Activated gamma-delta T cell (primary cell): ENCODE measurements at places on chromosomes 1 and 21.
A peak's percentile ranks its signal among the peaks of the same experiment; 100 is the strongest.

DNA sequence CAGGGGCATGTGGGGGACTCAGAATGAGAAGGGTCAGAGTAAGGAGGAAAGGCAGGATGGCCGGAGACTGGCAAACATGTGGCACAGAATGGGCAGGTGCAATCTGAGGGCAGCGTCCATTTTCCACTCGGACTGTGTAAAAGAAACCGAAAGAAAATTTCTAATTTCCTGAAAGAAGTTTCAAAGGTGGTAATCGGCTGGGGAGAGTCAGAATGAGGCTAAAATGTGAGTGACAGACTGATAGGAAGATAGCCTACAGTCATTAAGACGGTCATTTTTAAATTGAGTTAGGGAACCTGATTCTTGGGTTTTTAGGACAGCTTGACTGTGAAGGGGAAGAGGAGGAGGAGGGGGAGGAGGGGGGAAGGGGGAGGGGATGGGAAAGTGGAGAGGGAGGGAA lies 23.6 kb downstream of the COA6 start:
- DNase-seq: no peak

DNA sequence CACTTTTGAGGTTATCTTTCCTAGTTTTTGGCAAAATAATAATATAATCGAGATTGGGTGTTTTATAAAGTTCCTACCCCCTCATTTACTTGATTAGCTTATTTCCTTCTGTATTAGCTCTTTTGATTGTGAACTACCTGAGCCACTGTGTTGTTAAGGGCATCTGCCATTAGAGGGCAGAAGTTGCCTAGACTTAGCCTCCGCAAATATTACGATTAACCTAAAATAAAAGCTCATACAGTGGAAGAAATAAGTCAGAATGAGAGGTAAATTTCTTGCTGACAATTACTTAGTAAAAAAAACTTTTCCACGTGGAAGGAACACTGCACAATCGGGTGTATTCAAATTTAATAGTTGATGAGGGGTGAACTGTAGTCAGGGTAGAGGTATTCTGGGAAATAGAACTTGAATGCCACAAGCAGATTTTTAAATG lies 2.3 kb downstream of the H3-3A start:
- no peak for DNase-seq

- no peak for DNase-seq
These were observed 16.5 kb upstream of the LHX4 start for GRCh38 chr1:180213401-180214170.

- peak; percentile 28 for DNase-seq
These were observed 574 bp downstream of the ITPKB start for GRCh38 chr1:226738421-226738994.

DNA sequence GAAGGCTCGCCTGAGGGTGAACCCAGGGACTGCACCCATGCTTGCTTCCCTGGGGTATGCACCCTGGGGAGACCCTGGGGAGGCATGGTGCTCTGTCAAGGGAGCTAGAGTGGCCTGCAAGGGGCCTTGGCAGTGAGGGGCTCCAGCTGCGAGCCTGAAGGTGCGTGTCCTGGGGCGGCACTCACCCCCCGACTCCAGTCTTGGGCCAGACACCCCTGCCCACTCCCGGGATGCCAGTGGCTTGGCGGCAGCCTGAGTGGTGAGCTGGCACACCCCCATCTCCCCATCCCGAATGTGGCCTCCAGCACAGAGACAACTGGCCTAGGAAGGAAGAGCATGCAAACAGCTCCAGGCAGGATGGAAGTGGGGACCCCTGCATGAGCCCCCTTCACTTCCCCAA lies 2.6 kb downstream of the SUMO3 start:
- DNase-seq: no peak

- DNase-seq: no peak
These were observed 78.7 kb downstream of the SIK1 start for GRCh38 chr21:43348170-43348766.

DNA sequence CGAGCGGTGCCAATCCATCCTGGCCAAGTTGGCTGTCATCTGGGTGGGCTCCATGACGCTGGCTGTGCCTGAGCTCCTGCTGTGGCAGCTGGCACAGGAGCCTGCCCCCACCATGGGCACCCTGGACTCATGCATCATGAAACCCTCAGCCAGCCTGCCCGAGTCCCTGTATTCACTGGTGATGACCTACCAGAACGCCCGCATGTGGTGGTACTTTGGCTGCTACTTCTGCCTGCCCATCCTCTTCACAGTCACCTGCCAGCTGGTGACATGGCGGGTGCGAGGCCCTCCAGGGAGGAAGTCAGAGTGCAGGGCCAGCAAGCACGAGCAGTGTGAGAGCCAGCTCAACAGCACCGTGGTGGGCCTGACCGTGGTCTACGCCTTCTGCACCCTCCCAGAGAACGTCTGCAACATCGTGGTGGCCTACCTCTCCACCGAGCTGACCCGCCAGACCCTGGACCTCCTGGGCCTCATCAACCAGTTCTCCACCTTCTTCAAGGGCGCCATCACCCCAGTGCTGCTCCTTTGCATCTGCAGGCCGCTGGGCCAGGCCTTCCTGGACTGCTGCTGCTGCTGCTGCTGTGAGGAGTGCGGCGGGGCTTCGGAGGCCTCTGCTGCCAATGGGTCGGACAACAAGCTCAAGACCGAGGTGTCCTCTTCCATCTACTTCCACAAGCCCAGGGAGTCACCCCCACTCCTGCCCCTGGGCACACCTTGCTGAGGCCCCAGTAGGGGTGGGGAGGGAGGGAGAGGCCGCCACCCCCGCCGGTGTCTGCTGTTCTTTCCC lies 5.3 kb downstream of the GPR37L1 start:
- DNase-seq: no peak

GRCh38 chr1:39638965-39639304 lies 508 bp downstream of the HEYL start:
- no peak for DNase-seq

GRCh38 chr1:67942274-67942673 lies 108.2 kb downstream of the DIRAS3 start:
- no peak for DNase-seq

- no peak for DNase-seq
These were observed at the start of gene ACOT11 for GRCh38 chr1:54547601-54548388. Gene ACOT11 (plus strand): TSS chr1:54548228. CDS start chr1:54548310, 82 bp downstream.

GRCh38 chr1:92877081-92877711 lies 45.4 kb downstream of the RPL5 start:
- DNase-seq: no peak

GRCh38 chr21:33811167-33812010 lies 104.2 kb downstream of the ATP5PO start:
- DNase-seq: no peak

DNA sequence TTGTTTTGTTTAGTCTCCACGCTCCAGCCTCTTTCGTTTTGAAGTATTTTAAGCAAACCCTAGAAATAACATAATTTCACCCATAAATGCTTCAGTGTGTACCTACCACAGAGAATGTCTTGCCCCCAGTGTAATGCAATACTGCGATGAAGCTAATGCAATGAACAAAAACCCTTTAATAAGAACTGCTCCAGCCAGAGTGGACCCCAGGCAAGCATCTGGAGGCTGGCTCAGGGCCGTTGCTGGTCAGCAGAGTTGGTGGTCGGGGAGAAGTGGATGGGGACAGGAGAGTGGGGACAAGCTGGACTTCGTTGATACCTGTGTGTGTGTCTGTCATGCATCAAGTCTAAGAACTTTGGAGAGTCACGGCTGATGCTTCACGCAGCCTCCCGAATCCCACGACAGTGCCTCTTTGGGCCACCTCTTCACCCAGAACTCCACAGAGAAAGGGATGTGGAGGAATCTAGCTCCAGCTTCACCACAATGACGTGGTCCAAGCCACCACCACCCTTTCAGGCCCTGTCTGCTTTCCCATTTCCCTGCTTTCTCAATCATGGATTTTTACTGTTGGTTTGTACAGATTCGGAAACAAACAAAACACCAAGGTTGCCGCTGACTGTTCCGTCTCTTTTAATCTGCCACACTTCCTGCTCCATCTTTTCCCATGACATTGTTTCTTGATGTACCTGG lies 108.6 kb upstream of the ERRFI1 start:
- DNase-seq: no peak

- no peak for DNase-seq
These were observed 30.7 kb downstream of the VASH2 start for GRCh38 chr1:212981025-212981495.

- no peak for DNase-seq
These were observed 10.5 kb upstream of the UCK2 start for GRCh38 chr1:165816826-165817497.

- DNase-seq: no peak
These were observed 3.5 kb upstream of the TSPAN1 start for GRCh38 chr1:46171351-46171750.

DNA sequence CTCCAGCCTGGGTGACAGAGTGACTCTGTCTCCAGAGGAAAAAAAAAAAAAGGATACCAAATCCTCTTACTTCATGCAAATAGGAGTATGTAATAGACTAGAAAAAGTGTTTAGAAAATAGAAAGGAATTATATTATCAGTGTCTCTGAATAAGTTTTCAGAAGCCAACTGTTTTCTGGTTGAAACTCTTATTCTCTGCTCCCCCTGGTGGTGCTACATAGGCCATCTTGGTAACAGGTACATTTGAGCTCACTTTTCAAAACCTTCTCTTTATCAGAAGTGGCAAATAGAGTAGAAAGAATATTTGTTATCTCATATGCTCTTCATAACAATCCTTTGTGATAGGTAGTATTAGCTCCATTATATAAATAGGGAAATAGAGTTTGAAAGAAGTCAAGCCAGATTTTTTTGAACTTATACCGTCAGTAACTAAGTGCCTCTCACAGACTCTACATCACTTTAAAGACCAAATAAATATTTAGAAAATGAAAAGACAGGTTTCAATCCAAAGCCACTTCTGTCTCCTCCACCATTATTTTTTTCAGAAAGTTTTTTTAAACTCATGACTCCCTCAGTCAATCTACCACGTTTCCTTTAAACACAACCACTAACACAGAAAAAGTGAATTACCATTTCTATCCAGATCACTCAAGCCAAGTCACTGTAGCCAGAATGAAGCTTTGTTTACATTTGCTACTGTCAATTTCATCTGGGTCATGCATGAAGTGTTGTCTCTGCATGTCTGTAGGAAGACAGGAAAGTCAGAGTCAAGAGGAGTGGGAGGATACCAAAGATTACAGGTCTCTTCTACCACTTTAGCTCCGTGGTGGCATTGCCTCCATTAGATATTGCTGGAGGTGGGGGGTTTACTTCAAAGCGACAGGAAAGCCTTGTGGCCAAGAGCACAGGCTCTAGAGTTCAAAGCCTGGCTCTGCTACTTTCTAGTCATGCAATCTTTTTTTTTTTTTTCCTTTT lies 45.6 kb downstream of the IL23R start:
- no peak for DNase-seq

GRCh38 chr1:89149229-89149628 lies 23.3 kb upstream of the GBP2 start:
- no peak for DNase-seq

DNA sequence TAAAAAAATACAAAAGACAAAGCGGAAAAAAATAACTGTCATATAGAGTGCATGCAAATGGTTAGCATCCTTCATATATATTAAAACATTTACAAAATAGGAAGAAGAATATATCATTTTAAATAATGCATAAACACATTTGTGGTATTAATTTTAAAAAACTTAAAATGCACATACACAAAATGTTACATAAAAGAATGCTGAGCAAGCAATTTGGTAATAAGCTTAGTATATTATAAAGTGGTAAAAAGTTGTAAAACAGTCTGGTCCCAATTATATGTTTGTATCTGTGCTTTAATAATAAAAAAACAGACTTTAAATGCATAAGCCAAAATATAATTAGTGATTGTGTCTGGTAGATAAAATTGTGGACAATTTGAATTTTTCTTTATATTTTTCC lies 394.6 kb downstream of the USH2A start:
- no peak for DNase-seq

GRCh38 chr1:8408151-8408839 lies 90.4 kb downstream of the SLC45A1 start:
- no peak for DNase-seq

GRCh38 chr21:30482130-30482529 lies 2.0 kb upstream of the KRTAP19-1 start:
- no peak for DNase-seq

GRCh38 chr1:3921765-3922164 lies 21.7 kb upstream of the C1orf174 start:
- DNase-seq: no peak

- no peak for DNase-seq
These were observed 87.3 kb upstream of the IFFO2 start for GRCh38 chr1:19043579-19044443.

DNA sequence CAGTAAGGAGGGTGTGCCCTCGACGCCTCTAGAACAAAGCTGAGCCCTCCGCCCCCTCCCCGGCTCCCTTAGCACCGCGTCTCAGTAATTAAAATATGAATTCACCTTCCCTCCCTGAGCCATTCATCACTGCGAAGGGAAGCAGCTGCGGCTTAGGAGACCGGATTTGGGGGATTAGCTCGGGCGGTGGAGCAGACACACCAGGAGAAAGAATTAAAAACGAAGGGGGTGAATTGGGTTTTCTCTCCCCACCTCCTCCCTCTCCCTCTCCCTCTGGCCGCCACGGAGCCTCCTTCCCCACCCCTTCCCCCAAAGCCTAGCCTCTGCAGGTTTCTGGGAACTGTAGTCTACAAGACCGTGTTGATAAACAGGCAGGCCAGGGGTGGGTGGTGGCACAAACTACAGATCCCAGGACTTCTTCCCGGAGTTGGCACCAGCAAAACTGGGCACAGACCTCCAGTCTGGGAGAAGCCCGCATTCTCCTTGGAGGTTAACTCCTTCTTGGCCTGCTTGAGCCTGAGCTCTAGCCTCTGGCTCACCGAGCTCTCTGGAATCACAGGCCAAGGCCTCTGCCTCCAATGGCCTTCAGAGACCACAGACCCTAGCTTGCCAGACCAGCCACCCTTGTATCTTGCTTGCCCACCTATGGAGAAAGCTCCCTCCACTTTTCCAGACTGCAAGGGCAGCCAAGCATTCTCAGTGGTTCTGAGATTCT lies 10.8 kb downstream of the BLACAT1 start:
- no peak for DNase-seq

DNA sequence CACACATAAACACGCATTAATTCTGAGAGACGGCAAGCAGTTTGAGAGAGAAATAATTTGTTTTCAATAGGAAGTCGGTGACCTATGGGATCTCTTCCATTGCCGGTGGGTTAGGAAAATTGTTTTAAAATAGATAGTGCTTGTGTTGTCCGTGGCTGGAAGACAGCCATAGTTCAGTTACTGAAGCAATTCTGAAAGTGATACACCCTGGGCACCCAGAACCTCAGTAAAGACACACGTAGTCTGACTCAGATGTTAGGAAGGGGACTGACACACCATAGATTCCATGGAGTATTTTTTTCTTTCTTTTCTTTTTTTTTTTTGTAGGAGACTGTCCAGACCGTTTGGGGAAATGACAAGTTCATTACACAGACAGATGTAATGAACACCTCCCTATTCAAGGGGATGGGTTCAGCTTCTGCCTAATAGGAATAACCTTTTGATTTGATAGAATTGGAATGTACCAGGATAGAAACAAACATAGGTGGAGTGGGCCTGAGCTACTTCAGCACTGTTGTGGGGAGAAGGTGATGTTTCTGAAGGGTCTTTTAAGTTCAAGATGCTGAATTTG lies 1.6 kb downstream of the C1orf21 start:
- DNase-seq: no peak

GRCh38 chr1:198939956-198940355 lies 301.1 kb downstream of the PTPRC start:
- DNase-seq: no peak

- no peak for DNase-seq
These were observed 102.9 kb upstream of the IRF2BP2 start for GRCh38 chr1:234712891-234713305.
